Smooth muscle cell of bladder (primary cell): ENCODE measurements at places on chromosomes 13 and 19. TPM values are rescaled to one million over a fixed set of nuclear protein-coding genes. Genes with fewer than 3 reads are reported as not detected.

Gene SRRM5
- not detected in 2 replicates for total RNA-seq

Gene CLEC4G
- not detected in 2 replicates for total RNA-seq

Gene BIVM
- total RNA-seq = 11.8 and 14.7 TPM in 2 replicates

Gene SLC17A7
- total RNA-seq = not detected in 2 replicates

Gene IRGC
- total RNA-seq = not detected in 2 replicates
